ENCODE measurements at places on chromosomes 11 and 22. TPM values are rescaled to one million over a fixed set of nuclear protein-coding genes. Genes with fewer than 3 reads are reported as not detected.

The NTM gene
- total RNA-seq, result 0.40 TPM

The OR51M1 gene
- total RNA-seq, result not detected

The OAF gene
- 99.3 TPM for total RNA-seq

The BMAL1 gene
- 11.1 TPM for total RNA-seq

The C11orf52 gene
- total RNA-seq, result 0.49 TPM

The C11orf86 gene
- not detected for total RNA-seq

The SERPING1 gene
- 1.9 TPM for total RNA-seq

Measured in mammary microvascular endothelial cell (primary cell).